ENCODE measurements at places on chromosomes 13 and 19. TPM values are rescaled to one million over a fixed set of nuclear protein-coding genes. Genes with fewer than 3 reads are reported as not detected.

Gene TLE6
- 0.63 TPM for total RNA-seq

Gene FAM216B
- total RNA-seq, result not detected

Gene COMP
- 1.3 TPM for total RNA-seq

Gene ZNF358
- 9.5 TPM for total RNA-seq

Gene CLEC4M
- not detected for total RNA-seq

Gene SIGLEC12
- total RNA-seq, result not detected

Gene CGB1
- total RNA-seq, result not detected

Gene ZNF541
- not detected for total RNA-seq

Gene KDELR1
- 48.9 TPM for total RNA-seq

Gene SOX1
- not detected for total RNA-seq

Gene PCDH20
- total RNA-seq, result not detected

Gene WDR87
- total RNA-seq, result not detected

Gene DDX49
- total RNA-seq, result 62.4 TPM

Gene GARIN5A
- total RNA-seq, result 0.26 TPM

Gene FBXO27
- total RNA-seq, result 1.9 TPM

Gene NRTN
- under 0.01 TPM for total RNA-seq

Gene KLK3
- total RNA-seq, result 0.09 TPM

Gene GPC6
- total RNA-seq, result 144 TPM

Gene STAP2
- 6.6 TPM for total RNA-seq

Gene KASH5
- total RNA-seq, result not detected

Gene OR7D2
- not detected for total RNA-seq

Gene ZNF432
- total RNA-seq, result 7.7 TPM

Gene TNNI3
- total RNA-seq, result 0.32 TPM

Gene SIAH3
- total RNA-seq, result not detected

Gene NLRP9
- total RNA-seq, result not detected

Gene SPACA4
- not detected for total RNA-seq

Gene PDCD5
- 112 TPM for total RNA-seq

Gene LILRB1
- total RNA-seq, result not detected
